ENCODE measurements at places on chromosomes 4 and X. TPM values are rescaled to one million over a fixed set of nuclear protein-coding genes. Genes with fewer than 3 reads are reported as not detected.

GRCh38 chrX:132209527-132209926 is 9.7 kb downstream of the RAP2C start:
- H3K36me3 ChIP-seq = no peaks in the 10 kb centered on the region
- H3K27me3 ChIP-seq = no peaks in the 10 kb centered on the region
- DNase-seq = peak; percentile 21

ARHGAP6 gene
- total RNA-seq = 6.9 TPM

DNA sequence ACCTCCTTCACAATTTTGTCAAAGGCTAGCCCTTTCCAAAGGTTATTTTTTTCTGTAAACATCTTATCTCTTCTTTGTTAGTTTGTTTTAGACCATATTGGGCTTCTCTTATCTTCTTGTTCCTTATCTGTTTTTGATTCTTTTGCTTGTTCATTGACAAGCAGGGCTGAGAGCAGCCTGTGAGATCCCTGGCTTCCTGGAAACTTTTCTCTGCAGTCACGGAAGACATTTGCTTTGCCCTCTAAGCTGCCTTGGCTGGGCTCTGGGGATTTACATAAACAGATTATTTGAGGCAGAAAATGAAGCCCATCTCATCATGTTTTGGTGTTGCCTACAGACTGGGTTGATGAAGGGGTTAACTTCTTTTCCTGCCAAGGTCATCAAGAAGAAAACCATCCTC is 157.4 kb upstream of the AMOT start:
- no peak overlapping the region for H3K4me3 ChIP-seq
- no peak overlapping the region for H3K27ac ChIP-seq
- no peaks in the 10 kb centered on the region for H3K27me3 ChIP-seq
- DNase-seq = no peak

PROM1 gene
- total RNA-seq = 0.17 TPM

- DNase-seq = no peak
- H3K4me3 ChIP-seq = no peak overlapping the region
- H3K4me1 ChIP-seq = no peaks in the 10 kb centered on the region
- H3K36me3 ChIP-seq = no peaks in the 10 kb centered on the region
Observed at GRCh38 chrX:15301924-15302323, 13.5 kb downstream of the ASB11 start.

- H3K36me3 ChIP-seq = no peaks in the 10 kb centered on the region
- H3K27me3 ChIP-seq = no peaks in the 10 kb centered on the region
- no peak overlapping the region for H3K27ac ChIP-seq
- no peak for DNase-seq
- no peaks in the 10 kb centered on the region for H3K4me1 ChIP-seq
Observed at GRCh38 chrX:133448512-133449076, 33.3 kb upstream of the GPC4 start.

TRAM1L1 gene
- total RNA-seq = 5.0 TPM

DNA sequence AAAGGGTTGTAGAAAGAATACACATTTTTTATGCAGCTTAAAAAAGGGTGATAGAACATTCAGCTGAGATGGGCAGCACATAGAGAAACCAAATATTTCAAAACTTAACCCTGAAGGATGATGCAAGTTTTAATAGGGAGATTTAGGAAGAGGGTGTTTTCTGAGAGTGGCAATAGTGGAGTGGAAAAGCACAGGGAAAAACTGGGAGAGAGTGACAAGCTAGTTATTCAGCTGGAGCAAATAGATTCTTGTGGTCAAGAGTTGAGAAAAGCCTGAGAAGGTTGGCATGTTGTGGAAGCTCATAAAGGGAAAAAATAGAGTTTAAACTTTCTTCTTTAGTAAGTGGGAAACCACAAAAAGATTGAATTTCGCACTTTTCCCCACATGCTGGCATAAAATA is 359.6 kb upstream of the PITX2 start:
- no peaks in the 10 kb centered on the region for H3K36me3 ChIP-seq
- H3K27ac ChIP-seq = no peak overlapping the region
- no peaks in the 10 kb centered on the region for H3K4me1 ChIP-seq
- no peak for DNase-seq

GRCh38 chrX:109344678-109345077 is 137.2 kb downstream of the GUCY2F start:
- H3K36me3 ChIP-seq = no peaks in the 10 kb centered on the region
- H3K4me3 ChIP-seq = no peak overlapping the region
- DNase-seq = no peak
- no peak overlapping the region for H3K27ac ChIP-seq

- peak; percentile 3 for DNase-seq
- H3K27me3 ChIP-seq = no peaks in the 10 kb centered on the region
- peaks cover 3% of the 10 kb centered on the region for H3K4me1 ChIP-seq
- H3K4me3 ChIP-seq = no peak overlapping the region
Observed at GRCh38 chrX:81261576-81261975, 59.7 kb downstream of the SH3BGRL start.

DNA sequence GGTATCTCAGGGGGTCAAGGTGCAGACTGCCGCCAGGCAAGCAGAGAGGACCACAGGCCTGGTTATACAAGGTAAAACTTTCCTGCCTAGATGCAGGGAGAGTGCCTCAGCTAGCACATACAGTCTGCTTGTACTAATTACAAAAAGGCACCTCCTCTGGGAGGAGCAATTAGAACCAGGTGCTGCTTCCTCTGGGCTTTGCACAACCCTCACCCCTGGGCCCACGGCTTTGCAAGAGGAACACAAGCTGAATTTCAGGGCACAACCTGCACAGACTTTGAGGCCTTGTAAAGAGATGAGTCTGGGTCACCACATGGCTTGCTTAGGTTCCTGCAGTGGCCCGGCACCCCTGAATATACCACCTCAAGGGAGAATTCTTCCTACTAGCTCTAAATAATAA is 9.2 kb upstream of the CITED1 start:
- H3K36me3 ChIP-seq = no peaks in the 10 kb centered on the region
- H3K4me3 ChIP-seq = no peak overlapping the region
- no peaks in the 10 kb centered on the region for H3K4me1 ChIP-seq
- H3K27me3 ChIP-seq = no peaks in the 10 kb centered on the region

- H3K27ac ChIP-seq = no peak overlapping the region
- H3K4me1 ChIP-seq = no peaks in the 10 kb centered on the region
- no peak overlapping the region for H3K4me3 ChIP-seq
Observed at GRCh38 chr4:24260923-24261564, 323.3 kb downstream of the DHX15 start.

TMPRSS11F gene
- total RNA-seq = not detected

DNA sequence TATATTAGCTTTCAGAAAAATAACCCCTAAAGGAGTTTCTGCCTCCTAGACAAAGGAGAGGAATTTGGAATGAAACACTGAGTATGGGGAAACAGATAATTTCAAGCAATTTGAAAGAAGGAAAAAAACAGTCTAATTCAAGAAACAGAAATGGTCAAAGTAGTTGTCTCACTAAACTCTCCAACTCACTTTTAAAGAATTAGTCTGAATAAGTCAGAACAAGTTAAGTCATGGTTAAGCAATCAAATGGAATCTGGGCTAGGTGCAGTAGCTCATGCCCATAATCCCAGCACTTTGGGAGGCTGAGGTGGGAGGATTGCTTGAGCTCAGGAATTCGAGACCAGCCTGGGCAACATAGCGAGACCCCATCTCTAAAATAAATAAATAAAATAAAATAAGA is 95.7 kb upstream of the GRIA3 start:
- no peaks in the 10 kb centered on the region for H3K36me3 ChIP-seq
- no peaks in the 10 kb centered on the region for H3K4me1 ChIP-seq
- H3K27me3 ChIP-seq = no peaks in the 10 kb centered on the region
- H3K4me3 ChIP-seq = no peak overlapping the region

NEUROG2 gene
- total RNA-seq = not detected

DNA sequence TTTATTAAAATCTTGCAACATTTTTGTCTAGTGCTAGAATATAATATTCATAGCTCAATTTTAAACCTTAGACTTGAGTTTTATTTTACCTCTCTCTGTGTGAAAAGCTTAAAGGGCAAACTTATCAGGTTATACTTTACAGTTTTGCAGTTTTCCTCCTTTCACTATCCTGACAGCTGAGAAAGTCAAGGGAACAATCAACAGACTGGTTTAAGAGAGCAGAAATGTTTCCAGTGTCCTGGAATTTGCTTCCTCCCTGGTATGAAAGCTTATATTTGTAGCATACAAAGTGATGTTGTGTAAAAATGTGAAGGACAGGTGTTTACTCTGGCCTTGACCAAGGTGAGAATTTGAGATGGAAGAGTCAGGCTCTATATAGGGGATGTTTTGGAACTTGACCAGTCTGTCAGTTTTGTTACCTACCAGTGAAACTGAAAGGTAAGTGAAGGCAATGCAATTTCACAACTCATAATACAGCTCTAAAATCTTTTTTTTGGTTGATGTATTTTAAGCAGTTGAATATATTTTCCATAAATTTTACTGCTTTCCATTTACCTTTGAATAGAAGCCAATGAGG is 64.6 kb downstream of the FHIP1A start:
- H3K27me3 ChIP-seq = no peaks in the 10 kb centered on the region
- no peaks in the 10 kb centered on the region for H3K36me3 ChIP-seq
- H3K27ac ChIP-seq = no peak overlapping the region
- DNase-seq = no peak

GRCh38 chrX:136577552-136577951 is 45.5 kb downstream of the VGLL1 start:
- peak; percentile 55 for DNase-seq
- no peaks in the 10 kb centered on the region for H3K36me3 ChIP-seq
- no peak overlapping the region for H3K27ac ChIP-seq
- no peaks in the 10 kb centered on the region for H3K4me1 ChIP-seq

DNA sequence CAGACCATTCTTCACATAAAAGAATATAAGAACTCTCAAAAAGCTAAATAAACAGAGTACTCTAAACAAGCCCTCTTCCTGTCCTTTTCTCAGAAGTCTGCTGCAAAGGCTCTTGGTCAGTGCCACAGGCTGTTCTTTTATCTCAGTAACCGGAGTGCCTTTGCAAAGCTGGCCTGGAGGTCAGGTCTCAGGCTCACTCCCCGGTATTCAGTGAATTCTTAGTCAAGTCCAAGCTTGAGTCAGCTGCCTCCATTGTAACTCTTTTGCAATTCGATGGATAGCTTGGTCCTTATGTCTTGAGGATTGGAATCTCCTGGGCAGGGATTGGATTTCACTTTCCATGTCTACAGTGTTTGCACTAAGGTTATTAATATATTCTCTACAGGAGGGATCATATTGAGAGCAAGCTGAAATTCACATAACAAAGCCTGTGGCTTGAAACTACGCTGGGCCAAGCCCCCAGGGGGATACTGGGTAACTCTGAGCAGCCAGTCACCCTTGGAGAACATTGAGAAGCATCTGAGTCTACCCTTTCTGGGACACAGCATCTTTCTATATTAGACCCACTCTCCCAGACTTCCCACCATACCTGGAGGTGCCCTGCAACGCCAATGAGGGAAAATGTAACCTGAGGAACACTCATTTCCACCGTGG is 10.0 kb upstream of the HS6ST2 start:
- H3K4me1 ChIP-seq = no peaks in the 10 kb centered on the region
- H3K27ac ChIP-seq = no peak overlapping the region
- no peaks in the 10 kb centered on the region for H3K27me3 ChIP-seq

GRCh38 chrX:32455704-32456103 is 755.6 kb downstream of the DMD start:
- no peaks in the 10 kb centered on the region for H3K36me3 ChIP-seq
- H3K27ac ChIP-seq = no peak overlapping the region
- H3K4me3 ChIP-seq = no peak overlapping the region
- H3K4me1 ChIP-seq = no peaks in the 10 kb centered on the region
- DNase-seq = no peak

DNA sequence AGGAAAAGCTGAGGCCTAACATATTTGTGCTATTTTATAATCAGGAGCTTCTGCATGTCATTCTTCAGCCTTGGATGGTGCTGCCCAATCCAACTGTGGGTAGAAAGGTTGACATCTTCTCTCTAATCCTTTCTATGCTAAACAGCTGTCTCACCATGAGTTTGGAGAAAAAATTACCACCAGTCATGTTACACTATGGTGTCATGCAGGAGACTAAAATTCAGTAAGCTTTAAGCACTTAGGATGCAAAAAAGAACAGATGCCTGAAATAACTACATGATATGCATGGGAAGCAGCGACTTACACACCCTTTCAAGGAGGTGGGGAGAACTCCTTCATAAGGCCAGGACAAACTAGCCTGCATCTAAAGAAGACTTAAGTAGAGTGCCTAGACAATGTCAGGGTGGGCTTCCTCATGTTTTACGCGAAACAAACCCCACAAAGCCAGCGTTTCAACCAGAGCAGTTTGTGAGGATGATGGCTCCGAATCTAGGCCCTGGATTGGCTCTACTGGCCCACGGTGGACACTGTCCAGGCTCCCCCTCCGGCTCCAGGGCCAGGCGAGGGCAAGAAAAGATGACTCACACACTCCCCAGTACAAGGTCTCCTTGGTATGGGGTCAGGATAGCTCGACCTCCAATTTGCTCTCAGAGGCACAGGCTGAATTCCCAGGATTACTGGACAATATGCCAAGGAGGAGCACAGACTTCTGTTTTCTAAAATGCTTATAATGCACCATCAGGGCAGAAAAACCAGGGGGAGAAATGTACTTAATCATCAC is 45.1 kb downstream of the STX18 start:
- H3K36me3 ChIP-seq = no peaks in the 10 kb centered on the region
- H3K27ac ChIP-seq = no peak overlapping the region
- H3K4me3 ChIP-seq = no peak overlapping the region
- H3K4me1 ChIP-seq = peaks cover 11% of the 10 kb centered on the region

DNA sequence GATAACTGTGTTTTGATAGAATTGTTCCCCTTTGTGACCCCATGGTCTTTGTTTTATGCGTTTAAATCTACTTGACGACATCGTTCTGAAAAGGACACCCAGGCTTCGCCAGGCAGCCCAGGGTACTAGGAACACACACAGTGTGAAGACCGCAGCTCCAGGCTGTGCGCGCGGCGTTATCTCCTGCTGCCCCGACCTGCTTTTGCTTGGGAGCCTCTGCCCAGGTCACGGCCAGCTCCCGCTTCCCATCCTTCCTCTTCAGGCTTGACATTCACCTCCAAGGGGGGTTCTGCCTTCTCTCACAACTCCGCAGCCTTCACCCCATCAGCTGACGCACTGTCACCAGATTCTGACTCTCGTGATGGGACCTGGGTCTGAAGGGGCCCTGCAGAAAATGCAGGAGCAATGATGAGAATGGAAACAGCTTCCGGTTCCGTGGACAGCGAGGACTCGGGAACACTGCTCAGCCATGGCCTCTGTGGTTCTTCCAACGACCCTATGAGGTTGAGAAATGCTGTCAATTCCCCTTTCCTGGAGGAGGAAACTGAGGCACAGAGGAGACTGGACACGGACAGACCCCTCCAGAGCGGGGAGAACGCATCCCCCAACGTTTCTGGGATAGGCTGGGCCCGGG is 536 bp upstream of the HTRA3 start:
- H3K36me3 ChIP-seq = no peaks in the 10 kb centered on the region
- H3K27me3 ChIP-seq = peaks cover 20% of the 10 kb centered on the region
- H3K4me1 ChIP-seq = no peaks in the 10 kb centered on the region
- DNase-seq = no peak

- no peak overlapping the region for H3K4me3 ChIP-seq
- peak overlapping the region; percentile 32 for H3K27ac ChIP-seq
- H3K36me3 ChIP-seq = no peaks in the 10 kb centered on the region
- H3K4me1 ChIP-seq = peaks cover 2% of the 10 kb centered on the region
Observed at GRCh38 chrX:119686087-119686691, 6.8 kb downstream of the SEPTIN6 start.

- DNase-seq = peak; percentile 39
- H3K27ac ChIP-seq = peak within 1 kb of the TSS; percentile 47
- H3K4me3 ChIP-seq = peak within 1 kb of the TSS; percentile 69
- H3K4me1 ChIP-seq = no peaks in the 10 kb centered on the region
Observed at GRCh38 chrX:54807524-54808108, at the start of gene MAGED2. MAGED2 (plus strand) TSS chrX:54807745; CDS start chrX:54809332, 1,587 bp downstream.

CXorf51A gene
- total RNA-seq = not detected
